ENCODE measurements at places on chromosomes 6 and 20.
A peak's percentile ranks its signal among the peaks of the same experiment; 100 is the strongest.

- no peak for DNase-seq
Measured at GRCh38 chr20:41030531-41031242, 2.1 kb downstream of the TOP1 start.

DNA sequence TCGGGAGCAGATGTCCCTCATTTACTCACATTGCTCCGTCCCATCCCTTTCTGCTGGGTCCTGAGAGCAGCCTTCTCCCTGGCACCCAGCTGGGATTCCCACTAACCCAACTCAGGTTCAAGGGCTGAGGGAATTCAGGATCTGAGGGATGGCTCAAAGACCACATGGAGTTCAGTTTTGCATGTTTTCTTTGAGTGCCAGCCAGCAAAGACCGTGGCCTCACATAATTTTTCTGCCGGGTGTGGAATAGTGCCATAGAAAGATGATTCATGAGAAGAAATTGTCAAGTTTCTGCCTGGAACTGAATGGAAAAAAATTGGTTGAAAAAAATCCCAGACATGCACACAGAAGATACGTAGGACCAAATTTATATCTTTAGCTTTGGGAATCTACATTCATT lies 168.6 kb downstream of the CD83 start:
- DNase-seq: no peak

GRCh38 chr6:6725468-6726209 lies 137.1 kb downstream of the LY86 start:
- DNase-seq: no peak

DNA sequence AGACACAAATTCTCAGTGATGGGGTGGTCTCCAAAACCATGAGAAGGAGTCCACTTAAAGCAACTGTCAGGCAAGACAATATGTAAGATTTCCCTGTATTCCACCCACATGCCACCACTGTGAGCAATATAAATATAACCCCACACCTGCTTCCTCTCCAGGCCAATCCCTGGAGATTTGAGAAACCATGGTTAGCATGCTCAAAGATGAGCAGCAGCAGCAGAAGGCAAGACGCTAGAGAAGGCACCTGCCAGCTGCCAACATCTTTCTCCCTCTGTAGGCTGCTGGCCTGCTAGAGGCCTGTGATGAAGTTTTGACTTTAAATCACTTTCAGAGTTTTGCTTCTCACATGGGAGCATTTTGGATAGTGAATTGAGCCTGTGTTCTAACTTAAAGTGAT lies 7.9 kb upstream of the SOD2 start:
- no peak for DNase-seq

GRCh38 chr6:35085359-35086281 lies 55.5 kb downstream of the TCP11 start:
- no peak for DNase-seq

DNA sequence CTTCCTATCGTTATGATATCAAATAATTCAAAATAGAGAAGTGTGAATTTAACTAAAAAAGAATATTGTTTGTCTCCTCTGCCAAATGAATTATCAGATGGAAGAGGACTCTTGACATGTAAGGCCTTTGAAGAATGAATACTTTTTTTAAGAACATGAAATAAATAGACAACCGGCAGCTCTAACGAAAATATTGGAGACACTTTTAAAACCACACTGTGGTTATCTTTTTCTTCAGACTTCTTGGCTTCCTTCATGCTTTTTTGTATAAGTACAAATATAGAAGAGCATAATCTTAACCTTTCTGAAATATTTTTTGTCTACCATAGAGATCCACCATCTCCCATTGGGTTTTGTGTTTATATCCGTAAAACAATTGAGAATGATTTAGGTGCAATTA lies 115.2 kb upstream of the SCGN start:
- no peak for DNase-seq

GRCh38 chr6:64254558-64254957 lies 619.0 kb downstream of the PHF3 start:
- DNase-seq: no peak

- DNase-seq: peak; percentile 69
Measured at GRCh38 chr6:16322666-16323312, 84.4 kb downstream of the GMPR start.

GRCh38 chr20:53738039-53738944 lies 144.7 kb upstream of the ZNF217 start:
- no peak for DNase-seq

DNA sequence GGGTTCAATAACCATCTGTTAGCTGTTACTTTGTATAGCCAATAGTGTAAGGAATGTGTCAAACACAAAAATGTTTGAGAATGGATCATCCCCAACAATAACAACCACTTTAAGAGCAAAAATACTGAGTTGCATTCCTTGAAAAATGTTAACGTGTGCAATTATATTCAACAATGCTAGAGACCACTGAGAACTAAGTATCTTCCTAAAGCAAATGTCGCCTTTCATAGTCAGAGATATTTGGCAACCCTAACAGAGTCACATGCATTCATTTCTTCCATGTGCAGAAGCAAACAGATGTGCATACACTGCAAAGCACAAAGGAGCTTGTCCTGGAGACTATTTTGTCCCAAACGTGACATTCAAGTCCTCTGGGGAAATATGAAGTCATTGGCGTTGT lies 448.6 kb downstream of the GJA1 start:
- DNase-seq: no peak

DNA sequence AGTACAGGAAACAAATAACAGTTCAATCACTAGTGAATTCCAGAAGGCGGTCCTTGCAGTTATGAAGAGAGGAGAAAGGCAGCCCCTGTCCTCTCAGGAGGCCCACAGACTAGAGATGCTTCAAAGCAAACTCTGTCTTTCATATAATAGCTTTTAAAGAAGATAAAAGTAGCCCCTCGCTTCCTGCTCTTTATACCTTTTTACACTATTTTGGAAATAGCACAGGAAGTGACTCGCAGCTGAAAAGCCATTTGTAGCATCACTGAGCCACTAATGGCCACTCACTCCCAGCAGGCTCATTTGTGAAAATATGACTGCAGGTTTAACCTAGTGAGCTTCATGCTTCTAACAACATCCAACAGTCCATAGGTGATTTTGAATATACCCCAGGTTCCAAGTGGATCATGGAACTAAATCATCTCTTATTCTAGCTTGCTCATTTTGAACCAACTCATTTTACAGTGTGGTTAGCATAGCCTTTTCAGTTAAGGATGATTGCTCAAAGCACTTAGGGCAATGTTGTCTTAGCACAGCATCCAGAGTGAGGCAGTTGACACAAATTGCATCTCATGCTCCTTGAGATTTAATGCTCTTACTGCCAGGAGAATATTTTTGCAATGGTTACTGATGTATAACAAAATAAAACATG lies 136.0 kb upstream of the NRSN1 start:
- DNase-seq: no peak

GRCh38 chr6:113500221-113500620 lies 356.9 kb upstream of the MARCKS start:
- no peak for DNase-seq

DNA sequence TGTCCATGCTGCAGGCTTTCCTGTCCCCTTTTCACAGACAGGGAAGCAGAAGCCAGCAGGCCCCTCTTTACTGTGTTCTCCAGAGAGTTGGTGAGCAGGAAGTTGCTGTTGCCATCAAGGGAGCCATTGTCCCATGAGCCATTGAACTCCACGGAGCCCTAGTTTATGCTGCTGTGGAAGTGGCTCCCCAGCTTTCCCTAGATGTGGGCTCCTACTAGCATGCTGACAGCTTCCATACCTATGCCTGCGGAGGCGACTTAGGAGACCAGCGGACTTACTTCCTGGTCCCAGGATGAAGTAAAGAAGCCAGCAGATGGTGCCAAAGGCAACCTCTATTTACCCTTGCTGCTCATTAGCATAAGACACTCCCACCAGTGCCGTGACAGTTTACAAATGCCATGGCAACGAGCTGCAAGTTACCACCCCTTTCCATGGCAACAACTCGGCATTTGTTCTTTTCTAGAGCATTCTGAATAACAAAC lies 30.8 kb upstream of the FKBP1A start:
- no peak for DNase-seq

DNA sequence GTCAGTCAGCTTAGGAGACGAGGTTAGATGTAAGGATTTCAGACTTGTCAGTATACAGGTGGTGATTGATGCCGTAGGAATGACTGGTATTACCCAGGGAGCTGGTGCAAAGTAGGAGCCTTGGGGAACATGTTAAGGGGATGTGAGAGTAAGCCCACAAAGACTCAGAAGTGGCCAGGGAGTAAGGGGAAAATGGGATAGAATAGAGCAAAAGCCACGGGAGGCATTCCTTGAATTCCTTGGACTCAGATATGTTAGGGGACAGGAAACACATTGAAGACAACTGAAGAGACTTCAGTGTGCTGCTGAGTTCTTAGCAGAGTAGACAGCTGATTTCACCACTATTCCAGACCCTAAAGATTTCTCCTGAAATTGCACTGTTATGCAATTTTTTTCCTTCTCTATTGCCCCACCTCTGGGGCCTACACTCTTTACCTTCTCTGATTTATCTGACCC lies 1.2 kb upstream of the ACAT2 start:
- DNase-seq: no peak

- no peak for DNase-seq
Measured at GRCh38 chr20:64142590-64142989, 21.7 kb upstream of the MYT1 start.

DNA sequence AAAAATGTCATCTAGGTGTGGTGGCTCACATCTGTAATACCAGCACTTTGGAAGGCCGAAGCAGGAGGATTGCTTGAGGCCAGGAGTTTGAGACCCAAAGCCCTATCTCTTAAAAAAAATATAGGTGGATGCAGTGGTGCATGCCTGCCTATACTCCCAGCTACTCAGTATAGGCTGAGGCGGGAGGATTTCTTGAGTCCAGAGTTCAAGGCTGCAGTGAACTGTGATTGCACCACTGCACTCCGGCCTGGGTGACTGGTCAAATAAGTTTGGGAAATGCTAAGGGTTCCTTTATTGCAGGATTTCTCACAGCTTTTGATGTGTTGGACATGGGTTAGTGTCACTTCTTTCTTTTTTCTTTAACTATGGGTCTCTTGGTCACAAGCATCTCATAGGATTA lies 261.3 kb downstream of the PLCB1 start:
- no peak for DNase-seq

GRCh38 chr20:50837532-50838321 lies 42.9 kb downstream of the BCAS4 start:
- DNase-seq: no peak

DNA sequence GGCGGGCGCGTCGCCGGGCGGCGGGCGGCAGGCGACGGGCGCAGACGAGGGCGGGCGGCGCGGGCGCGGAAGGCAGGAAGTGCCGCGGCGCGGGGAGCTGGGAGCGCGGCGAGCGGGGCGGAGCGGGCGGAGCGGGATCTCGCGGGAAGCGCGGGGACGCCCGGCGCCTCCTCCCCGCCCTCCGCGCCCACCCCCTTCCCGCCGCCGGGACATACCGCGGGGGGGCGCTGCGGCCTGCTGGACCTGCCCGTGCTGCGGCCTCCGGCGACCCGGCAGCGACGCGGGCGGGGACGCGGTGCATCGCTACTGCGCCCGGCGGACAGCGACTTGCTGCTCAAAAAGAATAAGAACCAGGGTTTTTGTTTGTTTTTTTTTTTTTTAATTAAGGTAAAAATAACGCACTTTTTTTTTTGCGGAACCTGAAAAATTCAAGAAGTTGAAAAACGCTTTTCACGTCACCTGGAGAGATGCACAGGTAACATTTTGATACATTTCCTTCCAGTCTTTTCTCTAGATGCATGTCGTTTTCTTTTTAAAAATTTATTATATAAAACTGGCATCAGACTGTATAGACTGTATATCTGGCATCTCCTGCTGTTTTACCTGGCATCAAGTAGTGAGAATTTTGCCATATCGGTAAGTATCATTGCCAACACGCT lies at the start of gene CENPB:
Gene CENPB, minus strand, starts transcription at position 76 of the 659 bp plus-strand sequence. CDS start 257 bp downstream, outside the sequence.
- DNase-seq: peak; percentile 85

GRCh38 chr6:160349814-160350350 lies 1.7 kb downstream of the SLC22A3 start:
- no peak for DNase-seq

All from activated CD4-positive, alpha-beta T cell treated with anti-CD3 and anti-CD28 coated beads, Interleukin-2, amount 50 U/mL, for 4 hours (primary cell).